A673 (cell line): ENCODE measurements at places on chromosomes 4 and X. TPM values are rescaled to one million over a fixed set of nuclear protein-coding genes. Genes with fewer than 3 reads are reported as not detected.

The HPSE gene
- total RNA-seq = 0.84 and 1.2 TPM in 2 replicates

The GBA3 gene
- not detected in 2 replicates for total RNA-seq

The NOP14 gene
- total RNA-seq = 60.9 and 69.9 TPM in 2 replicates

The LDB2 gene
- 45.1 and 47.4 TPM in 2 replicates for total RNA-seq

The NAP1L2 gene
- total RNA-seq = 0.21 and 0.50 TPM in 2 replicates

The NCAPG gene
- total RNA-seq = 105 and 122 TPM in 2 replicates

The CLOCK gene
- total RNA-seq = 14.9 TPM in 2 replicates

The DDX53 gene
- total RNA-seq = not detected in 2 replicates

The SPACA5 gene
- not detected in 2 replicates for total RNA-seq

The MAGED2 gene
- total RNA-seq = 102 and 113 TPM in 2 replicates

The PDZD11 gene
- 57.2 and 60.8 TPM in 2 replicates for total RNA-seq

The SFRP2 gene
- 1.4 and 1.9 TPM in 2 replicates for total RNA-seq

The SRD5A3 gene
- total RNA-seq = 40.4 and 48.1 TPM in 2 replicates

The SERTM2 gene
- not detected in 2 replicates for total RNA-seq

The DIPK2B gene
- not detected in 2 replicates for total RNA-seq

The H2AZ1 gene
- 1,005 and 1,095 TPM in 2 replicates for total RNA-seq
